Natural killer cell (primary cell): ENCODE measurements at places on chromosomes 7 and 10. TPM values are rescaled to one million over a fixed set of nuclear protein-coding genes. Genes with fewer than 3 reads are reported as not detected.

DNA sequence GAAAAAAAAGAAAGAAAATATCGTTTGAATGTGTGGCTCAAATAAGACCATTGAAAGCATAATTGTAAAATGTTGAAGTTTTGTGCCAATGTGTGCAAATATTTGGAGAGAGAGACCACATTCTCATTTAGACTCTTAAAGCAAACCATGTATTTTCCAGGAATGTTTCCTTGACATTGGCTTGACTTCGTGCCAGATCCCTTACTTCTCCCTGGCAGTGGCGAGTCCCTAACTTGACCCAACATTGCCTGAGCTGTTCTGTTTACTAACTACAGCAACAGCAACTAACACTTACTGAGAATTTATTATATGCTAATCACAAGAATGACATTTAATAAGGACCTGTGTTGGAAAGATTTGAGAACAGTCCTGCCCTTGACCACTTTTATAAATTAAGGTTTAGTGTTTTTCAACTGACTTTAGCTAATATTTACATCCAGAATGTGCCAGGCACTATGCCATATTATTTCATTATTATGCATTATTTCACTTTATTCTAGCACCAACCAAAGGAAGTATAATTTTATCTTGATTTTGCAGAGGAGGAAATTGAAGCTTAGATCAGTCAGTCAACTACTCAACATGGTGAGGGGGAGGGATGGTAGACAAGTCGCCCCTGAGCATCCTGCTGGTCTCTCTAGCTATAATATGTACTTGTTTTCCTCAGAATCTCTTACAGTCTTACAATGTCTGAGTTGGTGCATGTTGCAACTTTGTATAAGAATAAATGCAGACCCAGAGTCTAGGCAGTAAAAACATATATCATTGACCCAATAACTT is 29.7 kb downstream of the ZNF467 start:
- no peak overlapping the region for H3K4me3 ChIP-seq
- no peaks in the 10 kb centered on the region for H3K36me3 ChIP-seq
- no peak for DNase-seq
- no peak overlapping the region for H3K27ac ChIP-seq
- peaks cover 11% of the 10 kb centered on the region for H3K4me1 ChIP-seq

Gene BMPER
- total RNA-seq = 0.32 TPM

Gene TMEM213
- total RNA-seq = not detected

Gene CRHR2
- total RNA-seq = not detected

- H3K4me3 ChIP-seq = no peak overlapping the region
- H3K36me3 ChIP-seq = no peaks in the 10 kb centered on the region
- no peaks in the 10 kb centered on the region for H3K27me3 ChIP-seq
- no peak overlapping the region for H3K27ac ChIP-seq
These were observed 23.5 kb downstream of the GNAT3 start for GRCh38 chr7:80488406-80488805.

GRCh38 chr7:105448181-105448580 is 59.5 kb upstream of the SRPK2 start:
- no peak overlapping the region for H3K27ac ChIP-seq
- peaks cover 14% of the 10 kb centered on the region for H3K4me1 ChIP-seq
- no peaks in the 10 kb centered on the region for H3K36me3 ChIP-seq
- DNase-seq = no peak

DNA sequence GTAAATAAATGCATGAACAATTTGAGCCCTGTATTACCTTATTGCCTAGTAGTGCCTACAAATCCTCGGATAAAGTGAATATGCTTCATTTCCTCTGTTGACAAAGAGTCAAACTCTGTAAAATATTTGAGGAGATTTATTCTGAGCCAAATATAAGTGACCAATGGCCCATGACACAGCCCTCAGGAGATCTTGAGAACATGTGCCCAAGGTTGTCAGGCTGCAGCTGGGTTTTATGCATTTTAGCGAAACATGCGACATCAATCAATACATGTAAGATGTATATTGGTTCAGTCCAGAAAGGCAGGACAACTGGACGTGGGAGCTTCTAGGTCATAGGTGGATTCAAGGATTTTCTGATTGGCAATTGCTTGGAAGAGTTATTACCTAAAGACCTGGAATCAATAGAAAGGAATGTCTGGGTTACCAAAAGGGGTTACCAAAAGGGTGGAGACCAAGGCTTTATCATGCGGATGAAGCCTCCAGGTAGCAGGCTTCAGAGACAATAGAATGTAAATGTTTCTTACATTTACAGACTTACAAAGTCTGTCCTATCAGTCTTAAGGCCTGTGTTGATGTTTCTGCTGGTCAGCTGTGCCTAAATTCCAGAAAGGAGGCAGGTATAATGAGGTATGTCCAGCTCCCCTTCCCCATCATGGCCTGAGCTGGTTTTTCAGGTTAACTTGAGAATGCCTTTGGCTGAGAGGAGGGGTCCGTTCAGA is 220.1 kb upstream of the FZD1 start:
- no peaks in the 10 kb centered on the region for H3K4me1 ChIP-seq
- no peaks in the 10 kb centered on the region for H3K36me3 ChIP-seq
- H3K4me3 ChIP-seq = no peak overlapping the region
- H3K27ac ChIP-seq = no peak overlapping the region

DNA sequence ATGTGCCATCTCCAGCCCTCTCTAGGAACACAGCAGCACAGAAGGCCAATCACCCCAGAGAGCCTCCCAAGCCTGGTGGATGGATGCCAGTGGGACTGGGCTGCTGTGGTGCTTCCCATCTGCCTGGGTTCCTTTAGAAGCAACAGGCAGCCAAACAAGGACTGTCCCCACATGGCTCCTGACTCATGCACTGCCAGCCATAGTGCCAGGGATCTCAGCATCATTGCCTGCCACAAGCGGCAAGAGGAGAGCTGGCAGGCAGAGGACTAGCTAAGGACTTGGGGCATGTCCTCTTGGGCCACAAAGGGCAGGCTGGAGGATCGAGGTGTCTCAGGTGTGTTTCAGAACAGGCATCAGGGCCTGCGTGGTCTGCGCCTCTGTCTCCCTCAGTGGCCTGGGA is 23.4 kb upstream of the FIGNL1 start:
- H3K27me3 ChIP-seq = no peaks in the 10 kb centered on the region
- H3K27ac ChIP-seq = no peak overlapping the region
- DNase-seq = no peak
